NCI-H2171 (cell line): ENCODE measurements at places on chromosomes 1 and 21.
A peak's percentile ranks its signal among the peaks of the same experiment; 100 is the strongest.

- no peak for DNase-seq
Measured at GRCh38 chr1:13816016-13816760, 116.2 kb downstream of the PRDM2 start.

GRCh38 chr1:28281608-28282425 lies 22.5 kb downstream of the SESN2 start:
- no peak for DNase-seq

- DNase-seq: no peak
Measured at GRCh38 chr1:172219966-172220365, 200.5 kb upstream of the C1orf105 start.

- no peak for DNase-seq
Measured at GRCh38 chr1:214566158-214567104, 15.0 kb upstream of the PTPN14 start.

DNA sequence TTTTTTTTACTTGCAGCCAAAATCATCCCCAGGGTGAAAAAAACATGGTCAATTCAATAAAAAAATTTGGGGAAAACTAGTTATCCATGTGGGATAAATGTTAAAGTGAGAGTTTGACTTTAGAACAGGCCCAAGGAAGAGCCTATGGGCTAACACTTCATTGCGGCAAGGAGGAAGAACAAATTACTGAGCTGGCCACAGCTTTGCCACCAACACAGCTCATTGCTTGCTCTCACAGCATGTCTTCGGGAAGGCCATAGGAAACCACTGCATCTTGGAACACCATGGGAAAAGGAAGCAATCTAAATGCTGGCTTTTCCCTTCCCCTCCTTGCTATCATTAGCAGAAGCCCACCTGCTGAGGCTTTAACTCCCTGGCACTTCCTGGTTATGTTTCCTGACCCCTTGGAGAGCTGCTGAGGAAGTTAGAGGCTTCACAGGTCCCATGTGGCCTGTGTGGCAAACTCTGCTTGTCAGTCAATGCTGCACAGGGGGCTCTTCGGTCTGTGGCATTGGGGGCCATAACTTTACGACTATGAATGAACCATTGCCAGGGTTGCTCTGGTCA lies 86.0 kb downstream of the SLC25A24 start:
- no peak for DNase-seq

DNA sequence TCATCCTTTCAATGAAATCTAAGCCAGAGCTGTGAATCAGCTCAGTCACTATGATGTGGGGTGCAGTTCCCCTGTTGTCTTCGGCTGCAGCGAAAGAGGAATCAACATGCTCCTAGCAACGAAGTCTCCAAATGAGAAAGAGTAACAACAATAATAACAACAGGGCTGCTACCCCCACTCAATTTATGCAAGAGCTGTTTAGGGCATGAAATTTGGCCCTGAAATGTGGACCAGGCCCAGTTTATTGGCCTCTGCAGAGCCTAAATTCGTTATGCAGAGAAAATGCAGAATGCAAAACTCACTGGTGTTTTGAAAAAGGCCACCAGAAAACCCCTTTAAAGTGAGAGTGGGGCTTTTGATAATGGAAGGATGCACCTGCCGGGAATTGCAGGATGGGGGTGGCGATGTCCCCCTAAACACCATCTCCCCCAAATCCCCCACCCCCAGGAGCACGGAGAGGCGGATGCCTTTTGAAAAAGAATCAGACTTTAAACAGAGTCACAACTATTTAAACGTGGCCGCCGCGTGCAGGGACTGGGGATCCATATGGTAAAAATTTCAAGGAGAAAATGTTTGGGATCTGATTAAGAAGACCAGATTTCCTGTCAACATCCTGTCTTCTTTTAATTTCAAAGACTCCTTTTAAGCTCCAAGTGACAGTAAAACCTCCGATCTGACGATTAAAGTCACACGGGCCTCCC lies 1.9 kb downstream of the RUNX3 start:
- DNase-seq: no peak

GRCh38 chr1:174550296-174550695 lies 102.5 kb downstream of the GPR52 start:
- no peak for DNase-seq

- no peak for DNase-seq
Measured at GRCh38 chr1:29602203-29602602, 365.9 kb downstream of the PTPRU start.

- DNase-seq: no peak
Measured at GRCh38 chr21:36193200-36193599, 36.6 kb downstream of the DOP1B start.

DNA sequence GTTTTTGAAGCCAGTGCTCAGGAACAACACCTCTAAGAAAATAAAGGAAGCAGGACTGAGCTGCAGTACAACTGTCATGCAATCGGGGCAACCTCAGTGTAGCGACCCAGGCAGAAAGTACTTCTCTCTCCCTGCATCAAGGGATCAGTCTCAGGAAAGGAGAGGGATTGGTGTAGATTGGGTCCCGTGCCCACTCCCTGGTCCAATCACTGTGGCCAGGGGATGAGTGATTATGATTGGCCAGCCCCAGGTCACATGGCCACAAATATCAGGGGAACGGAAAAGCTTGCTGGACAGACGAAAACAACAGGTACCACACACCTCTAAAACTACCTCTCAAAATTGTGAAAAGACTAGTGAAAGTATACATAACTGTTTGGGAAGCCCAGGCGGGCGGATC lies 136.2 kb upstream of the F3 start:
- no peak for DNase-seq

GRCh38 chr1:23023174-23023845 lies 4.0 kb downstream of the KDM1A start:
- DNase-seq: no peak

GRCh38 chr1:162062542-162063015 lies 6.9 kb upstream of the NOS1AP start:
- DNase-seq: peak; percentile 62

- DNase-seq: no peak
Measured at GRCh38 chr1:172883844-172884243, 166.9 kb downstream of the TNFSF18 start.

DNA sequence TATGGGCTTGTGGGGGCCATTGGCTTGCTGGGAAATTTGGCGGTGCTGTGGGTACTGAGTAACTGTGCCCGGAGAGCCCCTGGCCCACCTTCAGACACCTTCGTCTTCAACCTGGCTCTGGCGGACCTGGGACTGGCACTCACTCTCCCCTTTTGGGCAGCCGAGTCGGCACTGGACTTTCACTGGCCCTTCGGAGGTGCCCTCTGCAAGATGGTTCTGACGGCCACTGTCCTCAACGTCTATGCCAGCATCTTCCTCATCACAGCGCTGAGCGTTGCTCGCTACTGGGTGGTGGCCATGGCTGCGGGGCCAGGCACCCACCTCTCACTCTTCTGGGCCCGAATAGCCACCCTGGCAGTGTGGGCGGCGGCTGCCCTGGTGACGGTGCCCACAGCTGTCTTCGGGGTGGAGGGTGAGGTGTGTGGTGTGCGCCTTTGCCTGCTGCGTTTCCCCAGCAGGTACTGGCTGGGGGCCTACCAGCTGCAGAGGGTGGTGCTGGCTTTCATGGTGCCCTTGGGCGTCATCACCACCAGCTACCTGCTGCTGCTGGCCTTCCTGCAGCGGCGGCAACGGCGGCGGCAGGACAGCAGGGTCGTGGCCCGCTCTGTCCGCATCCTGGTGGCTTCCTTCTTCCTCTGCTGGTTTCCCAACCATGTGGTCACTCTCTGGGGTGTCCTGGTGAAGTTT lies 550 bp downstream of the RXFP4 start:
- no peak for DNase-seq

GRCh38 chr1:210397252-210397651 lies 68.5 kb downstream of the HHAT start:
- DNase-seq: no peak

DNA sequence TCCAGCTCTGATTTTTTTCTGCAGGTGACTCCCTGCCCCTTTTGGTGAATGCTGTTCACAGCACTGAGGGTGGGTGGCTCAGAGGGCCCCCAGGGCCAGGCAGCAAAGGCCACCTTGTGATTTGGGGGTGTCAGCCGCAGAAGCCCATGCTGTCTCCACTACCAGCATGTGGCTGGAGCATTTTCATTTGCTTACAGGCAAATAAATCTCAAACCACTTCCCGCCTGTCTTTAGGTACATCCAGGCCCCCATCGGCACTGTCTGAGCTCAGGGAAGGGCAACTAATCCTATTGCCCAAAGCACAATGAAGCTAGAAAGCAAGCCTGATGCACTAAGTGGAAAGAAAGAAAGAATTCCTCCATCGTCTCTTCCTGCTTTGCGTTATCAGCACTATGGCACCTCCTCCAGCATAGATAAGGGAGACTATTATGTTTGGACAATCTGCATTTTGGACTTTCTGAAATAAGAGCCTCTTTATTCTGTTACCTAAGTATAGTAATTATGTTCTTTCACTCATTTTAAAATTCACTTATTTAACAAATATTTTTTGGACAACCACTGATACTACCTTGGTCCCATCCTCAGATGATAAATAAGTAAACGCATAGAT lies 100.5 kb upstream of the TLR5 start:
- no peak for DNase-seq

- DNase-seq: peak; percentile 59
Measured at GRCh38 chr1:26529655-26530409, at the start of gene RPS6KA1. RPS6KA1 (plus strand) TSS chr1:26529761; CDS start chr1:26529921, 160 bp downstream.

GRCh38 chr1:55257958-55258357 lies 42.8 kb upstream of the USP24 start:
- no peak for DNase-seq

- DNase-seq: no peak
Measured at GRCh38 chr1:248787430-248787829, 31.9 kb upstream of the LYPD8 start.

DNA sequence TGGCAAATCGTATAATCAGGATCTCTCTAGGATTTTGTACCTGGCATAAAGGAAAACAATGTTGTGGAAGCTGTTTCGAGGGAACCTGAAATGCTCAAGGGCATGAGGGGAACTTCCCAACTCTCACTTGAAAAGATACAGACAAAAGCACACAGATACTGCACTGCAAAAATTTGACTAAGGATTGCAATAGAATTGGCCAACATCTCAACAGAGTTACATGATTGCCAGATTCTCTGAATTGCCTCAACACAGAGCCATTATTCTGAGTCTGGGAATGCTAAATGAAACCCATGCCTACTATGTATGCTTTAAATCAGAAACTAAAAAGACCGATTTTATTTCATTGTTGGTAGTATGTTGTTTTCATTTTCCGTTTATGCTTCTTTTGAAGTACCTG lies 16.0 kb downstream of the KRTAP19-8 start:
- no peak for DNase-seq

- DNase-seq: no peak
Measured at GRCh38 chr1:88139633-88140032, 544.4 kb upstream of the PKN2 start.

GRCh38 chr1:228900886-228901392 lies 165.7 kb downstream of the RHOU start:
- no peak for DNase-seq

DNA sequence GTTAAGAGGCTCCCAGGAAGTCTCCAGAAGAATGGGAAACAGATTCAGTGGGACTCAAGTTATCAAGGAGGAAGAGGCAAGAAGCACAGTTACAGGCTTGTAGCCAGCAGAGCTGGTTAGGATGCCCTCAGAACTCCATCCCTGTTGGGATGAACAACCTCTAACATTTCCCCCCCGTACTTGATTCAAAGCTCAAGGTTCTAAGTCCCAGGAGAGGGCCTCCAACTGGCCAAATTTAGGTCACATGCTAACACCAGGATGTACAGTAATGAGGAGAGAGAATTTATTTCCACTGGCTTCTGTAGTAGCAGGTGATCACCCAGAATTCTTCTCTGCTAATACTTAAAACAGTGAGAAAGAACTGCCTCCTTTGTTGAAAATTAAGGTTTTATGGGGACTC lies 22.3 kb upstream of the HSPA13 start:
- DNase-seq: no peak

DNA sequence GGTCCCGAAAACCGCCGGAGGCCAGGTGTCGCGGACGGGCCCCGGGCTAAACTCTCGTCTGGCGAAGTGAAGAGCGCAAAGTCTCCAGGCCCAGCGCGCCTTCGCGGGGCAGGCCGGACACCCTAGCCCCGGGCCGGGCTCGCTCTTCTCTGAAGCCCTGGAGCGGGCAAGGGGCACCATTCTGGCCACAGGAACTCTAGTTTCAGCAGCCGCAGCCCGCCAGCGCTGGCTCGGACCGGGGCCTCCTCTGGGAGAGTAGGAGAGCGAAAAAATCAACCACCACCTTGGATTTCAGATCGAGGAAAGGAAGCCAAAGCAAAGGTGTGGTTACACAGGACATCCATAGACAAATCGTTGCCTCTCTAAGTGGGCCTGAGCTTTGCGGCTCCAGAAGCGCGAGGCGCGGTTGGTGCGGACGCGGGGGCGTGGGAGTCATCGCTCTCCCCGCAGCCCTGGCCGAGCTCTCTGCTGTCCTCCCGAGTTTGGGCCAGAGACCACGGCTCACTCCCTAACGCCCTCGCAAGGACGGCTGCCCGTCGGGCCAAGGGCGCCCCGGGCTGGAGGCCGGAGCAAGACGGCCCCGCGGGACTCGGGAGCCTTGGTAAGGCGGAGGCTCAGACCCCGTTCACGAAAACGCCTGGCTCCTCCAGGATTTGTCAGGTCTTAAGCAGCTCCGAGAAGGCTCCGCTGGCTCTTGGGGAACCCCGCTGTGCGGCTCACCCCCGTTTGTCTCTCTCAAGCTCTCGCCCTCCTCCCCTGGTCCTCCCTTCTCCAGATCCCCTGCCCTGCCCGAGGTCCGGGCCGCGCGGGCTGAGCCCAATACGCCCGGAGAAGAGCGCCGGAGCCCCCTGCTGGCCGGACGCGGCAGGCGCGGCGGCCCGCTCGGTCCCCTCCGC lies 132.9 kb upstream of the DPYD start:
- peak; percentile 3 for DNase-seq
